ENCODE measurements at places on chromosomes 4 and X.
A peak's percentile ranks its signal among the peaks of the same experiment; 100 is the strongest.

DNA sequence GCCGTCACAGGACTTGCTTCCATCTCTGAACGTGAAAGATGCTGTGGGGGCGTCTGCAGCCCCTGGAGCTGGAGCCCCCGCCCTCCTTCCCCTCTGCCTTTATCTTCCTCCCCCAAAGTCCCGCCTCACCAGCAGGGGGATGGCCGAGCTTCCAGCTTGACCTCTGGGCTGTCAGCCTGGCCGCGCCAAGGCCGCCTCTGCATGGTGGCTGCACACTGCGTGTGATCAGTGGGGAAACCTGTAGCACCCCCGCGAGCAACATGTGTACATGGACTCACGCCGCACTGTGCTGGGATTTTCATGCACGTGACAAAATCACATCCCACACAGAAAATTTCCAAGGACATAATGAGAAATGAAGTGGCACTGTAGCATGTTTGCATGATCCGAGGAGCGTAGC is 26.5 kb upstream of the PSAPL1 start:
- DNase-seq = no peak

GRCh38 chr4:38223306-38223705 is 263.1 kb downstream of the PTTG2 start:
- DNase-seq = no peak

- DNase-seq = no peak
Observed at GRCh38 chr4:137025484-137026059, 506.7 kb downstream of the PCDH18 start.

DNA sequence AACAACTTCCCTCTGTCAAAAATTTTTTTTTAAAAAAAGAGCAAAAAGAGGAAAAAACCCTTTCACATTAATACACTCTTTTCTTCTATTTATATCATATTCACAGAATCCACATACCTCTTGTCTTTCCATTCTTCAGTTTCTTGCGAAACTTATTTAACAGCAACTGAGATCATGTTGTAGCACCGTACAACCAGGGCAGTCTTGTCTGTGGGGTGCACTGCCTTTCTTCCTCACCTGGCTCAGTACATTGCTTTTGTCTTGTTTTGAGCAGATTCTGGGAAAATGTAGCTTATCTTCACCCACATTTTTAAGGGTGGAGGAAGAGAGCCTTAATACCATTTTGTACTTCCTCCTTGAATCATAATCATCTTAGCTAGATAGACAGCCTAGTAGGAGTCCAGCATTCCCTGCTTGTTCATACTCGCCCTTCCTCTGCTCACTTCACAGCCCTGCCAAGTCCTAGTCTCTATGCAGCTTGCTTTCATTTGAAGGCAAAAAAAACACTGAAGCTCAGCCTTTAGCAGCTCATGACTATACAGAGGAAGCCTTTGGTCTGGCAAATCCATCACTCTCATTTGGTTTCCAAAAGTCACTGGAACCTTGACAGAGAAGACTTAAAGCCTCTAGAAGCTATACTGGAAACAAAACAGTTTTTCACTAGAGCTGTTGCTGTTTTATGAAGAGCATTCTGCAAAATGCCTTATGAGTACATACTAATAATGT is 140.6 kb upstream of the BANK1 start:
- no peak for DNase-seq

DNA sequence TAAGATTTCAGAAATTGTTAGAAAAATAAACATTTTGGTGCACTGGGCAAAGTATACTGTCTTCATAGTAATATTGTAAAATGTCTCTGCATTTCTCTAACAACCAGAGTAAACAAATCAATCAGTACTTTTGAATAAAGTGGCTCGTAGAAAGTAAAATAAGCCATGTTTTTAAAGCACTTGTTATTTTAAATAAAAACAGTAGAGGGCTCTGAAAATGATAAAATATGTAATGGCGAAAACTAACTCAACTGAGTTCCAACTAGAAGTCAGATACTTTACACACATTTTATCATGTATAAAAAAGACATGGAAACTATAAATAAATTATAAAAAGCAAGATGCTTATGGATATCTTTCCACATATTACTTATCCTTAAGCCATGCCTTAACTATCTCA is 1134.4 kb downstream of the PDHA2 start:
- DNase-seq = no peak

DNA sequence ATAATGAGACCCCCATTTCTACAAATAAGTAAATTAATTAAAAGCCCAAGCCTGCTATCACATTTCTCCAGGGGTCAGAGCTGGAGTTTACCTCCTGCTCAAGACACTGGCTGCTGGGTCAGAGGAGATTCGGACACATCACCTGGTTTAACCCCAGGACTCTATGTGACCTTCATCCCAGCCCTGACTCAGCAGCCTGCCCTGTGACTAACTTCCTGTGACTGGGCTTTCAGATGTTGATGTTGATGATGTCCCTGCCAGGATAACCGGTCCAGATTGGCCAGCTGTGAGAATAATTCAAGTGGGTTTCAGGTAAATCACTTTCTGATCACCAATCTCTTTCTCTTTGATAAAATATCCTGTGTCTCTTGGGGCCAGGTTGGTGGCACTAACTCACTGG is 102.4 kb upstream of the MAML3 start:
- DNase-seq = no peak

- no peak for DNase-seq
Observed at GRCh38 chrX:43679778-43680177, 23.7 kb downstream of the MAOA start.

DNA sequence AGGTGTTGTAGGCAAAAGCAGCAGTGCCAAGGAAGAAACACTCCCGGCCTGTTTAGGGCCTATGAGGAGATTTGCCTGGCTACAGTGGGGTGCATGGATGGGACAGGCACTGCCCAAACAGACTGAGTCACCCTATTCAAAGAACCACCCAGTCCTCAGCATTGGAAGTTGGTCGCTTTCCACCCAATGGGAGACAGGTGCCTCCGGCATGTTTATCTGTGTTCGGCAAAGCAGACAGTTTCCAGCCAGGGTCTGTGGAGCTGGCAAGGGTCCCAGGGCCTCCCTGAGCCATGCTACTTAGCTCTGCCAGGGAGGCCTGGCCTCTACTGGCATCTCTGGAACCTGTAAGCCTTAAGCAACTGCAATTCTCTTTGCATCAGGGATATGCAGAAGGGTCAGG is 165.1 kb upstream of the ATP6AP2 start:
- DNase-seq = no peak

GRCh38 chr4:3070709-3071500 is 3.4 kb downstream of the HTT-AS start:
- DNase-seq = no peak

GRCh38 chrX:72526534-72527508 is 45.8 kb downstream of the HDAC8 start:
- peak; percentile 10 for DNase-seq

DNA sequence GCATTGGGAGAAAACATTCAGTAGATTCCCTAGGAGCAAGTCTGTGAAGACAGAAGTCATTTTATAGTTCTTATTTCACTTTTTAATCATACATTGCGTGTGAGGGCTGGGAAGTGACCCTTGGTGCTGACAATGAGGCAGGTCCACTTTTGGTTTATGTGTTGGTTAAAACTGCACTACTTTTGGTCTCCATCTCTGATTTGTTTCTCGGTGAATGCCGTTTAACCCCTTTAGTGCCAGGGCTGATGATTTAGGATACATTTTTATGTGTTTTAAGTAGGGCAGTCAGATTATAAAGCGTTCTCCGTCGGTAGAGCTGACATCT is 110.4 kb downstream of the AFF1 start:
- no peak for DNase-seq

Measured in GM12864 (cell line).